ENCODE measurements at places on chromosomes 2 and 18.

DNA sequence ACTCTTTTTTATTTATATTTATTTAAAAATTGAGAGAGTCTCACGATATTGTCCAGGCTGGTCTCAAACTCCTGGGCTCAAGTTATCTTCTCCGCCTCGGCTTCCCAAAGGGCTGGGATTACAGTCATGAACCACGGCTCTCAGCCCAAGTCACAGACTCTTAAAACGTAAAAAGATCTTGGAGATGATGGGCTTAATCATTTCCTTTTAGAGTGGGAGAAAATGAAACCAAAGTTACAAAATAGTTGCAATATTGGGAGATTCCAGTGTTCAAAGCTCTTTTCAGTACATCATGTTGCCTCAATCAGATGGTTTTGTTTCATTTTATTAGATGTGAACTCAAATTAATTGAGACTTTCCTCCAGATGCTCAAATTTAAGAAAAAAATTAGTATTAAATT lies 151.4 kb upstream of the XPO1 start:
- no peak for DNase-seq

GRCh38 chr18:45684341-45685115 lies 39.5 kb upstream of the SLC14A1 start:
- DNase-seq, result no peak

DNA sequence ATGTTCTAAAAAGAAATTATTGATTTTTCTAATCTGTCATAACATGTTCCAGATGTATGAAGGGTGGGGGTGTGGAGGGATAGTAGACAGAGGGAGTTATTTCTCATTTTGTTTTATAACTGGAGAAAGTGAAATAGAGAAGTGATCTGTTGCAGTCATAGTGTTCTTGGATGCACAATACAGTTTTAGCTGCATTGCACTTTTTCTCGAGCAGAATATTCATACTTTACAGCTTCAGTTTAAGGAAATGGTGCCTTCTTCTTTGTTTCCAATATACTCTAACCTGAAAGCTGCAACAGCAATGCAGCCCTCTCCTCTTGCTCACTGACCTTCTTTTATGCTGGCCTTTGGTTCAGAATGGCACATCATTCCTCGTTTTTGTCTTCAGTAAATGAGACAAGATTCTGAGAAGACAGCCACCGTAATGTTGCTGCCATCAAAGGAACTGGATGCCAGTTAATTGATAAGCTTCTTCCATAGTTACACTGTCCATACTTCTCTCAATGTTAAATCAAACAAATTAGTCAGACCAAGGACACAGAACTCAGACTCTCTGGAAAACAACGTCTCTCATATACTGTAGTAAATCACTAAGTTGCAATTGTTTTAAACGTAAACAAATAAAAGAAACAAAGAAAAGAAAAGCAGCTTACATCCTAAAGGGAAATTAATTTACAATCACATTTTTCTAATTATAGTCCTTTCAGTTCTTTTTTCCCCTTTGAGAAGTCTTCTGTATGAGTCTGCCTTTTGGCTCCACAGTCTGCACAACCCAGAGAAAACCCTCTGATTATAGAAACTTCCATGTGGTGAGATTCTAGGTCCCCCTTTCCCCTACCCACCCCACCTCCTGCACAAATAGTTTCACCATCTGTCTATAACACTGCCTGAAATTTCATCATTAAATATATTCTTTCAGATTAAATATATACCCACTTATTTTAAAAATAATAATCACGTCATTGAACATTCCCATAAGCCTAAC lies 97.4 kb upstream of the UGP2 start:
- DNase-seq, result no peak

GRCh38 chr2:21363364-21363763 lies 239.6 kb downstream of the TDRD15 start:
- DNase-seq, result no peak
